Natural killer cell treated with Interleukin-12 subunit alpha and Interleukin-12 subunit beta and Interleukin-15 and Interleukin-18, amount 100 ng/mL, for 72 hours (primary cell): ENCODE measurements at places on chromosomes 3 and 15. TPM values are rescaled to one million over a fixed set of nuclear protein-coding genes. Genes with fewer than 3 reads are reported as not detected.

DNA sequence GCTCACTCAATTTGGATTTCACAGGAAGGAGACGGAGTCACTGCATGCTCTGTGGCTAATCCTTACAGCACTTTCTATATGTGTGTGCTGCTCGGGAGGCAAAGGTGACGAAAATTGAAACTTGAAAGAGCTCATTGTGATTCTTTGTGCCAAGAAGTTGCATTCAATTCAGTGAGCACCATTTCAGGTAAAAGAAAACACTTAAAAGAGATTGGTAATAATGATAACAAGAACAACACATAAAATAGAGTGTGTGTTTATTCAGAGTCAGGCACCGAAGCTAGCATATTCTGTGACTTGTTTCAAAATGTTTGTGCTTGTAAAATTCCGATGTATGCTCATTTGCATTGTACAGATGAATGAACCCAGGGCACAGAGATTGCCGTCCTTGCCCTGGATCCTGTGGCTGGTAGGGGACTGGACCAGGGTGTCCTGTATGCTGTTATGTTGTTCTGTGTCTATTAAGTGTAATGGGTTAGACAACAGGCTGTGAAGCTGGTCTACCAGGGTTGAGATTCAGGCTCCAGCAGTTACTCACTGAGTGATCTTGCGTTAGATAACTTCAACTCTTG lies 193.3 kb upstream of the PROK2 start:
- no peak for DNase-seq

SLC6A1 gene
- not detected for total RNA-seq

GRCh38 chr3:178385280-178385952 lies 150.8 kb upstream of the KCNMB2 start:
- no peak for DNase-seq

LSAMP gene
- total RNA-seq: not detected
